Endothelial cell of umbilical vein (primary cell): ENCODE measurements at places on chromosomes 6 and 20. TPM values are rescaled to one million over a fixed set of nuclear protein-coding genes. Genes with fewer than 3 reads are reported as not detected.

Gene TAPBP
- 90.7 and 98.0 TPM in 2 replicates for total RNA-seq

Gene LAMA5
- 138 and 145 TPM in 2 replicates for total RNA-seq

Gene CLIC5
- 0.07 and 0.14 TPM in 2 replicates for total RNA-seq

Gene CTAGE9
- not detected in 2 replicates for total RNA-seq

Gene RPS21
- total RNA-seq: 1,627 and 1,644 TPM in 2 replicates

Gene LGSN
- total RNA-seq: not detected in 2 replicates

Gene C20orf204
- 5.8 and 6.0 TPM in 2 replicates for total RNA-seq

Gene PNPLA1
- not detected in 2 replicates for total RNA-seq

Gene PPP1R3G
- total RNA-seq: 0.07 and 0.09 TPM in 2 replicates

Gene MARCKS
- total RNA-seq: 315 and 320 TPM in 2 replicates

Gene PTK7
- total RNA-seq: 65.3 and 65.6 TPM in 2 replicates

Gene PRL
- total RNA-seq: not detected in 2 replicates

Gene ANKRD66
- not detected in 2 replicates for total RNA-seq

Gene HLA-DQA2
- total RNA-seq: not detected in 2 replicates

Gene MAP7
- 0.30 and 0.42 TPM in 2 replicates for total RNA-seq

DNA sequence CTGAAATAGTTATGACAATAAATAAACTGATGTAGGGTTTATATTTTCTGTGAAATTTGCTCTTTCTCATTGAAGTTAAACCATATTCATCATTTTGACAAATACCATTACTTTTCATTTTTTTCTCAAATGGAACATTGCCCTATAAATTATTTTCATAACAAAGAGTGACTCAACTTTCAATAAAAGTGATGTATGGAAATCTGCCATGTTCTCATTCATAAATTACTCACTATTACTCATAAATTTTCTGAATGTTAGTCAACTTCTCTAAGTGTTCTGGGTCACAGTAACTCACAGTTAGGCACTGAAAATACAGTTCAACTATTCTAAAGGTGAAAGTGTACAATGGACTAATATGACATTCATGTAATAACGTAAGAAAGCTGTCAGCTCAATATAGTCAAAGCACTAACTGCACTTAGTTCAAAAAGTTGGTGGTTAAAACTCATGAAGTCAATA, 19.0 kb upstream of the STX11 start:
- peak; percentile 90 for DNase-seq

GRCh38 chr6:2909718-2910117, 6.6 kb upstream of the SERPINB9 start:
- peak; percentile 14 for DNase-seq

DNA sequence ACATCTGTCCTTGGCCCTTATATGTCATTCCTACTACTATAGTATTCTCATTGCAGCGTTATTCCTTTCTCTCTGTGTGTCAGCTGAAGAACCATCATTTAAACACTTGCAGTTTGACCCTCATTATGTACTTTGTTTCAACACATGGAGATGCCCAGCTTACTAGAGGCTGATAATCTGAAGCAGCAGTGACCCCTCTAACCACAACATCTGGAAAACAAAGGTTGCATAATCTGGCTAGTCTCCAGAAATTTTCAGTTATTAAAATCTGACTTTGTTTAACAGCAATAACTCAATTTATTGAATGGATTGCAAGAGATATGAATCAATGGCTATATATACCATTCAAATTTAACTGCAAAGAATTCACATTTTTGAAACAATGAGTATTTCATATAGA, 6.6 kb upstream of the PHIP start:
- DNase-seq: no peak

DNA sequence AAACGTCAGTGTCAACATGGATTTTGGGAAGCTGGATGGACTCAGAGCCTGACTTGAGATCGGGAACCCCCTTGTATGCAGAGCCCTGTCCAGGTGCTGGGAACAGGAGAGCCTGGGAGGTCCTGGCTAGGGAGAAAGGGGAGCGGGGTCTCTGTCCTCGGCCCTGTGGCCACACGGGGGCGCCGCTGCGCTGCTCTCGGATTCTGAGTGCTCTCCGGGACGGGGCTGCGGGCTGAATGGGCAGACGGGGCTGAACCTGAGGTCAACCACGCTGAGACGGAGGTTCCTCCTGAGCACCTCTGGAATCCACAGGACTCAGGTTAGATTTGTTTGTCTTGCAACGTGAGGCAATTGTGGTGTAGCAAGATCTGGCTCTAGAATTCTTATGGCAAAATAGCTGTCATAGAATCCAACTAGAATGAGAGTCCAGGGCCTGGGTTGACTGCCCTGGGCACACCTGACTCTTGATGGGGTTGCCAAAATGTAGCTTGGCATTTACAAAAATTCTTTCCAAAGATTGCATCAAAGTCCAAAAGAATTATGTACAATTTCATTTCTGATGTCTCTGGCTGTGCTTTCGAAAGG, 20.6 kb upstream of the HLA-F start:
- peak; percentile 48 for DNase-seq

- DNase-seq: no peak
Observed at GRCh38 chr6:106519460-106520394, 109.6 kb downstream of the RTN4IP1 start.

DNA sequence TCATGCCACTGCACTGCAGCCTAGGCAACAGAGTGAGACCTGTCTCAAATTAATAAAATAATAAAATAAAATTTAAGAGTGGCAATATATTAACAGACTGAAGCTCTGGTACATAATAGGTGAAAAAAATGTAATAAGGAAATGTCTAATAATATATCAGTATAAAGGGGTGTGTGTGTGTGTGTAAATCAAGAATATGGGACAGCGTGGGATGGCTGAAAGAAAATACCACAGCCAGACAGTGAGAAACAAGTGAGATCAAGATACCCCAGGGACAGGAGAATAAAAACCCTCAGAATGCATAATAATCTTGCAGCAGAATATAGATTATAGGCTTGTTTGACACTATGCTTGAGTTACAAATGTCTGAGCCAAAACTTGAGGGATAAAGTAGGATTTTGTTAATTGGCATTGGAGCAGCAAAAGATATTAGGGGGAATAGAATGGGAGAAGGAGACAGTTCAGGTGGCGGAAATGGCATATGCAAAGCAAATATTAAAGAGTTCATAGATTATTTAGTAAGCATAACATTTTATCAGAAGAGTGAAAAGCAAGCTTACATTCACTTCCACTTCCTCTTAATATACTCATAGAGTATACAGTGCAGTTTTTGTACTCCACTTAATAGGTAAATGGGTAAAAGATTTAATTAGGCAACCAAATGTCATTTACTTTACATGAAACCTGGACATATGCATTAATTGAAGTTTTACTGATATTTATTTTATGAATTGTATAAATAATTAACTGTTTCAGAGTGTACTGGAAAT, 398.5 kb upstream of the GJE1 start:
- DNase-seq: no peak

DNA sequence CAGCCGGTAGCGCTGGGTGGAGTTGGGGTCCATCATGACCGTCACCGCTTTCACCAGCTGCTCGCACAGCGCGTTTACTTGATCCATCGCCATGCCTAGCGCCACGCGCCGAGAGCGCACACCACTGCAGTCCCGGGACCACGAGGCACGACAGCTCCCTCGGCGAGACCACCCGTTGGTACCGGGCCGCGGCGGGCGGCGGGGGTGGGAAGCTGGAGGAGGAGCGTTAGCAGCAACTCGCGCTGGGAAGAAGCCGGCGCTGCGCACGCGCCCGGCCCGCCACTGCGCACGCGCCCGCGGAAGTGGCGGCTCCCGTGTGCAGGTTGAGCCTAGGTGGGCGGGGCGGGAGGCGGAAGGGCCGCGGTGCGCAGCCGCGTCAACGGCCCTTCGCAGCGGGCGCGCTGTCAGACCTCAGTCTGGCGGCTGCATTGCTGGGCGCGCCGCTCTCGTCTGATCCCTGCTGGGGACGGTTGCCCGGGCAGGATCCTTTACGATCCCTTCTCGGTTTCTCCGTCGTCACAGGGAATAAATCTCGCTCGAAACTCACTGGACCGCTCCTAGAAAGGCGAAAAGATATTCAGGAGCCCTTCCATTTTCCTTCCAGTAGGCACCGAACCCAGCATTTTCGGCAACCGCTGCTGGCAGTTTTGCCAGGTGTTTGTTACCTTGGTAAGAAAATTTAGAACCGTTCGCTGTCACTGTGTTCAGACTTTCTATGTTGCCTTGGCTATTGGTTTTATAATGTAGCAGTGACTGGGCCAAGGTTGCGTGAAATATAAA, at the start of the genes POLH and XPO5:
Gene POLH, plus strand, starts transcription at position 414 of the 780 bp plus-strand sequence. CDS start 6,135 bp downstream, outside the sequence.
Gene XPO5, minus strand, starts transcription at position 267 of the 780 bp plus-strand sequence. Its CDS starts 174 bp downstream, at position 93.
- peak; percentile 96 for DNase-seq

DNA sequence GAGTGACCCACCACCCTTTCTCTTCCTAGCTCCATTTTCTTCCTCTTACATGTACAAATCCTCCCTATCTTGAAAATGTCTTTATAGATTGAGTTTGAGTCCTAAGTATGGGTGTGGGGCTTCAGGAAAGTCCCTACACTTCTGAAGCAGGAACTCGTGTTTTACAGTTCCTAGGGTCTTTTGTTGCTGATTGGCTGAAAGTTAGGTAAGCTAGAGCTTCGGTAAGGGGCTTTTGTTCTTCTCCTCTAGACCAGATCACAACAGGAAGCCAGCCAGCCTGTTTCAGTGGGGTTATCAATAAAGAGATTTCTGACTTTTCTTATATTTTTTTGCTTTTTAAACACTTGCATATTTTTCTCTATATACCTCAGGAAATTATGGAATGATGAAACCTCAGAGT, 51.3 kb downstream of the CNR1 start:
- DNase-seq: no peak

- no peak for DNase-seq
Observed at GRCh38 chr6:154878871-154879491, 116.1 kb upstream of the TIAM2 start.

DNA sequence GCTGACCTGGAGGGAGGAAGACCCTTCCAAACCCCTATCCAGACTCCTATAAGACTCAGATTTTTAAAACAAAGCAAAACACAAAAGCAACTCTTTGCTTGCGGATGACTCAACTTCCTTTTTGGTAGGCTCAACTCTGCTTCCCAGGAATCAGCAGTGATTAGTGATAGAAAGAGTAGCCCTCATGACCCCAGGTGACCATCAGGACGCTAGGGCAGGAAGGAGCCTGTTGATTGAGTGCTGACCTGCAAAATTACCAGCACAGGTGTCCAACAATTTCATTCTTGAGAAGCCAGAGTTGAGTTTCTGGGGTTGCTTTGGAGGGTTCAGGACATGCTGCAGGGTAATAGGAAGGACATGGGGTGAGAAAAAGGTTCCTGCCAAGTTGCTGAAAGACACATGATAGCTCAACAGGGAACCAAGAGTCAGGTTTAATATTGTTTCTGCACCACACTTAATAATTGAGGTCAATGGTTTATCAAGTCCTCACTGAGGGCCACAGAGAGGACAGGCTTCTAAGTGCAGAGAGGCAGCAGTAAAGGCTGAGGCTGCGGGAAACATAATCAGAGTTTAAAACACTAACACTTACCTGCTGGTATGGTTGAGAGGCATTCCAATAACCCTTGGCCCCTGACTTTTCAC, 67.4 kb upstream of the BMP2 start:
- peak; percentile 91 for DNase-seq

GRCh38 chr20:48467622-48468021, 360.2 kb downstream of the PREX1 start:
- DNase-seq: no peak

DNA sequence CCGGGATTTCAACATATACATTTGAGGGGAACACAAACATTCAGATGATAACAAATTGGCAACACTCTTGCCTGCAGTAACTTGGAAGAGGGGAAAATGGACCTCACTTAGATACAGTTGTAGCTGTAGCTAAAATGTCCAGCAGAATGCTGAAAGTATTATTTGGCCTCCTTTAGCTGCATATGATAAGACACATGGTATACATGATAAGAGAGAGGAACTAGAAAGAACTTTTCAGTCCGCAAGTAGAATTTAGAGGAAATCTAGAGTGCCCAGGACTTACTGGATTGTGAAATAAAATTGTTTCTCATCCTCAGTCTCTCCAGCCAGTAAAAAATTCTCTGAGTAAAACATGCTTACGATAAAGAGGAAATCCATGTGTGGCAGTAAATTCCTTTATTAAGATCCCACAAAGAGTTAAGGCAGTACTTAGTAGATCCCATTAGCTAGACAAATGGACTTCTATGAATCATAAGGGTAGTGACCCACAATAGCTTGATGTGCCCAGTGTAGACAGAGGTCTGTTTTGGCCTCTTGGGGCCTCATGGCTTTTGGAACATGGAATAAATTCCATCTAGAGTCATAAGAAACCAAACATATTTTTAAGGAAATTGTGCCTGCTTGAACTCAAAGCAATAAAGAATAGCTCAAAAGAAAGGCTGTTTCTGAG, 87.9 kb upstream of the RBM24 start:
- DNase-seq: no peak

GRCh38 chr6:135576055-135576454, 78.5 kb upstream of the AHI1 start:
- no peak for DNase-seq

- no peak for DNase-seq
Observed at GRCh38 chr6:19866173-19866984, 29.2 kb downstream of the ID4 start.

- peak; percentile 88 for DNase-seq
Observed at GRCh38 chr6:147166360-147166944, 37.8 kb upstream of the STXBP5 start.

- no peak for DNase-seq
Observed at GRCh38 chr20:18837718-18838117, 24.1 kb downstream of the SCP2D1 start.

DNA sequence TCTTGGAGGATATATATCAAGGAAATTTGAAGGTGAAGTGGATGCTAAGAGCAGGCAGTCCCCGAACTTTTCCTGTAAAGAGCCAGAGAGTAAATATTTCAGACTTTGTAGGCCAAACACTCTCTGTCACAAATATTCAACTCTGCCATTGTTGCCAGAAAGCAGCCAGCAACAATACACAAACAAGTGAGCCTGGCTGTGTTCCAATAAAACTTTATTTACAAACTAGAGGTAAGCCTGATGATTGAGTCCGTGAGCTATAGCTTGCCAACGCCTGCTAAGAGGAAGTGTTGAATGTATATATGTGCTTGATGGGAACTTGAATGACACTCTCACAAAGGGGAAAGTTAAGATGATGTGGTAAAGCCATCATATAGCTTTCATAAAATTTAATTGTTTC, 166.0 kb upstream of the PLN start:
- DNase-seq: peak; percentile 10

DNA sequence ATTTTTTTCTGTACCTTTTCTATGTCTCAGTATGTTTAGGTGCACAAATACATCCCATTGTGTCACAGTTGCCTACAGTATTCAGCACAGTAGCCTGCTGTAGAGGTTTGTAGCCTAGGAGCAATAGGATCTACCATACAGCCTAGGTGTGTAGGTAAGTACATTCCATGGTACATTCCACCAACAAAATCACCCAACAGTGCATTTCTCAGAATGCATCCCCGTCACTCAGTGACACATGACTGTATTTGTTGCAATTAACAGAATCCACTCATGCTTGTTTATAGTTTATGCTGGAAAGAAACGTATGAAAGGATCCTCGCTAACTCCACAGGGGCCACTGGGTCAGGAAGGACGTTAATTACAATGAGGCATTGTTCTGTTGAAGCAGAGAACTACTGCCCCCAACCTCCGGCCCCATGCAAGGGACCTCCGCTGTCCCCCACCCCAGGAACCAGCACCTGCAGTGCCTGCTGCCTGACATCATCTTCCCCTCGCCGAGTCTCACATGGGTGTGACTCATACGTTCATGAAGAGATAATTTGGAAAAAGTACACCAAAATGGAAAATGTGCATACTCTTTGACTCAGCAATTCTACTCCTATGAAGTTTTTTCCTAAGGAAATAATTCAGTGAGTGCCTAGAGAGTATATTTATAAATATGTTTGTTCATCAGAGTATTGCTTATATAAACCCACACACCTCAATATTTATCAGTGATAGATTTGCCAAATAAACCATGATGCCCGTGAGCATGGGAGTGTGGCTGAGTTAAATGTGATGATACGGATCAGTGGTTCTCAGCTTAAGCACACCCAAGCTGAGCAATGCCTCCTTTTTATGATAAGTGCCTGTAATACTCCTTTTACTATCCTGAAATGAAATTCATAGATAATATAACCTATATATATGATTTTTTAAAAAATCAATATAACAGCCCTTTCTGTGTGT, 156.4 kb upstream of the ECI2 start:
- peak; percentile 89 for DNase-seq
